ENCODE measurements at places on chromosomes 11 and 22.

GRCh38 chr11:122598971-122599370 is 56.6 kb upstream of the UBASH3B start:
- no peak for DNase-seq

DNA sequence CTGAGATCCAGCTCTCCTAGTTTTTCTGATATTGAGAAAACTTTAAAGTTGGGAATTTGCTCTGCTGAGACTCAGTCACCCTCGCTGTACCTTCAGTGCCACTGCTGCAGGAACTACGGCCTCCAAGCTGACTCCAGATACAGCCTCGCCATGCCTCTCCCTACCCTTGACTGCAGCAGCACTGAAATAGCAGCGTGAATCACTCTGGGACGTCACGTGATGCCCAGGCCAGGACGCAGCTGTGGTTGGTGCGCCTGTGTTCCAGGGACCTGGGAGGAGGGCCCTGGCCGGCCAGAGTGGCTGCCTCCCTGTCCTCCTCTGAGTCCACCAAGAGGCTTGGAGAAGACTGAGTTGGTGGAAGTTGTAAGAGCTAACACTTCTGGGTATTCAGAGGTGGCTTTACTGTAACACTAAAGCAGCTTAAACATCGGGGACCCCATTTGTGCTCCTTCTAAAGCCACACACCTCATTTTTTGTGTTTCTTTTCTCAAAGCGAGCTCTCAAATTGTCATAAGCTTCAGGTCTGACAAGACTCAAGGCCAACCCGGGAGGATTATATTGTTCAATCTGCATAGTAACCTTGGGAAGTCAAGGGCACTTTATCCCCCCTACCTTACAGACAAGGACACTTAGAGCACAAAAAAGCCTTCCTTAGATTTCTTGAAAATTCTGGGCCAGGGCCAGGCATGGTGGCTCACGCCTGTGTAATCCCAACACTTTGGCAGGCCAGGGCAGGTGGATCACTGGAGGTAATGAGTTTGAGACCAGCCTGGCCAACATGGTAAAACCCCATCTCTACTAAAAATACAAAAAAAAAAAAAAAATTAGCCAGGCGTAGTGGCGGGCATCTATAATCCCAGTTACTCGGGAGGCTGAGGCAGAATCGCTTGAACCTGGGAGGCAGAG is 4.2 kb upstream of the STIP1 start:
- DNase-seq: peak; percentile 54

GRCh38 chr22:38657045-38657909 is 839 bp downstream of the CBY1 start:
- DNase-seq: peak; percentile 55

DNA sequence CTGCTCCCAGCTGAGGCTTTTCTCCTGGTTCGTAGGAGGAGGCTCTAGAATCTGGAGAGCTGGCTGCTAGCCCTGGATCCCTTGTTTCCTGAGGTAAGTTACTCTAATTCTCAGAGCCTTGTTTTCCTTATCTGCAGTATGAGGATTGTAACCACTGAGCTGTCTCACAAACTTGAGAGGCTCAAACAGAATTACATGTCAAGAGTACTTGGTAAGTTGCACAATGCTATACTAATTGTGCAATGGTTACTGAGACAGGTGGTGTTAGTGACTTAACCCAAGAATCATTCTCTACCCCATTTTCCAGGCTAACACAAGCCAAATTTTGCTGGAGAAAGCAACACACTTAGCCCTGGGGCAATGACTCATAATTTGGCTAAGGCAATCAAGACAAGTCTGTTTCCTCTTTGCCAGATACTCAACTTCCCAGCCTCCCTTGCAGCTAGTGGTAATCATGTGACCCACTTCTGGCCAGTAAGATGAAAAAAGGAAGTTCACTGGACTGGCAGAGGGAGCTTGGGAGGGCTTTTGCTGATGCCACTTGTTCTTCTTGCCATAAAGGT is 348.0 kb downstream of the TENM4 start:
- DNase-seq: no peak

GRCh38 chr22:50027639-50028537 is 15.3 kb upstream of the IL17REL start:
- DNase-seq: no peak

GRCh38 chr11:45771566-45772448 is 33.1 kb upstream of the SLC35C1 start:
- DNase-seq: peak; percentile 88

GRCh38 chr11:113436672-113437252 is 38.4 kb downstream of the DRD2 start:
- no peak for DNase-seq

DNA sequence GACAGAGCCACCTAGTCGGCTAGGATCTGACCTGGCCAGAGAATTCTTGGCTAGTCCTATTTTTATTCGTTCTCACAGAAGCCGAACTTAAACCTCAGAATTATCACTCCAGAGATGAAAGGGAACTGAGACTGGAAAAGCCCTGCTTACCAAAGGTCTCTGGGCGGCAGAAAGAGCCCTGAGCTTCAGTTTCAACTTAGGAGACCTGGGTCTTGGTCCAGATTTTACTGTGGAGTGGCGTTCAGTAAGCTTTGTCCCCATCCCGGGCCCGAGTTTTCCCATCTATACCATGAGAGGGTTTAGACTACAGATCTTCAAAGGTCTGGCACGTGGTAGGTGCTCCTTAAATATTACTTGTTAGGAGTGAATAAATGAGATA is 516 bp downstream of the NEU3 start:
- no peak for DNase-seq

DNA sequence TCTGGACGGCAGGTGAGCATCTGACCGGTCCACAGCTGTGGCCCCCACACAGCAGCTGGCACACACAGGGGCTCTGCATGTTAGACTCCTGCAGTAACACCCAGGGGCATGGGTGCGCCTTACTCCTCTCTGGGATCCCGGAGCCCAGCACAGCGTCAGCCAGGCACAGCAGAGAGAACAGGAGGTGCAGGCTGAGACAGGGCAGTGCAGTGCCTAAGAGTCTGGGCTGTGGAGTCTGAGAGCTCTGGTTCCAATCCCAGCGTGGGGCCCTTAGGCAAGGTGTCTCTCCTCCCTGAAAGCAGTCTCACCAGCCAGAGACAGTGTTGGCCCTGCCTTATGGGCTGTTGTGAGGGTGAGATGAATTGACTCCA is 2.3 kb downstream of the NUDT8 start:
- no peak for DNase-seq

DNA sequence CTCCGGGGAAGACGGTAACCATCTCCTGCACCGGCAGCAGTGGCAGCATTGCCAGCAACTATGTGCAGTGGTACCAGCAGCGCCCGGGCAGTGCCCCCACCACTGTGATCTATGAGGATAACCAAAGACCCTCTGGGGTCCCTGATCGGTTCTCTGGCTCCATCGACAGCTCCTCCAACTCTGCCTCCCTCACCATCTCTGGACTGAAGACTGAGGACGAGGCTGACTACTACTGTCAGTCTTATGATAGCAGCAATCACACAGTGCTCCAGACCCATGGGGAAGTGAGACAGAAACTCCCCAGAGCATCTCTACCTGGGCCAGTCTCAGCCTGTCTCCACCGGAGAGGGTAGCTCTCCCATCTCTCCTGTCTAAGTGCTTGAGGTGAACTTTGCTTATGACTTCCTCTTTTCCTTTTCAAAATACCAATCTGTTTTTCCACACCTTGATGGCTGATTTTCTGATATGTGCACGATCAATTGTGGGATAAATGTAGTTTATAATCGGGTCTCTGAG is 48.5 kb upstream of the VPREB1 start:
- no peak for DNase-seq

DNA sequence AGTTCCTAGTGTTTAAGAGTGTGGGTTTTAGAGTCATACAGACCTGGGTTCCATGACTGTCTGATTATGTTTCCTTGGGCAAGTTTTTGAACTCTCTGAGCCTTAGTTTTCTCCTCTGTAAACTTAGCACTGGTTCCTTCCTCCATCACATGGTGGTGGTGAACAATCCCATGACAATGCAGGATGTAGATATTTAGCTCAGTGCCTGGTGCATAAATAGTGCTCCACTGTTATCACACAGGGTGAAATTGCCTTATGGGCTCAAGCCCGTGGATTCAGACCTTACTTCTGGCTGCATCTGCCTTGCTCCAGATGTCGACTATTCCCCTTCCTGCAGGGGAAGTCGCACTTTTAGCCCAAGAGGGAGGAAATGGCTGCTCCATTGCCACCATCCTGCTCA is 62.7 kb downstream of the LDLRAD3 start:
- DNase-seq: no peak

DNA sequence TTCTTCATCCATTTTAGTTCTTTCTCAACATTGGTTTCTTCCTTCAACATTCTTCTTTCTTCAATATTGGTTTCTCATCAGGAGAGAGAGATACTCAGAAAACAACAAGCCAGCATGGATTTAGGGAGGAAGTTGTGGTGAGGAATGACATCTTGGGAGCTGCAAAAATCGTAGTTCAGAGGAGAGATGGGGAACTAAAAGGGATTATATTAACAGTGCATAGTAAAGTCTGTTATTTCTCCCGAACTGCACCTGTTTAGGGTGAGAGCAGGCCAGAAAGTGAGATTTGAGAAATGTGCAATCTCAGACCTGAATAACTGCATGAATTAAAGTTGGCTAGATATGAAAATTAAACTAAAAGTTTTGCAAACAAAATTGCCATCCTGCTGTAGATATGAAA is 94.5 kb downstream of the CASP12 start:
- DNase-seq: no peak

- DNase-seq: no peak
Measured at GRCh38 chr11:43555816-43556611, 124.5 kb upstream of the HSD17B12 start.

DNA sequence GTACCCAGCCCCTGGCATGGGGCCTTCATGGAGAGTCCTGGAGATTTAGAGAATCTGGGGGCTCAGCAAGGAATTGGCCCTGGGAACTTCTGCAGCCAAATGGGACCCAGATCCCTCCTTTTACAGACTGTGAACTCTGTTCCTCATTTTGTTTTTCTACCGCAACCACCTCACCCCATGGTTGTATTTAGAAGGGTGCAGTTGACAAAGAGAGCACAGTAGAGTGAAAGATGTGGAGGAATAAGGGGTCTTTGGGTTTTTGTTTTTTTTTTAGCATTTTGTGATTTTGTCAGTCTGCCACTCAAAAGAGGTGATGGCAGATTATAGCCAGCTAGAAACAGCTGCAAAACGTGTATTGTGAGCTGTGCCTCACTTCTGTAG is 1.9 kb downstream of the ZNF74 start:
- no peak for DNase-seq

GRCh38 chr11:75558939-75559843 is 2.9 kb upstream of the SERPINH1 start:
- DNase-seq: no peak

DNA sequence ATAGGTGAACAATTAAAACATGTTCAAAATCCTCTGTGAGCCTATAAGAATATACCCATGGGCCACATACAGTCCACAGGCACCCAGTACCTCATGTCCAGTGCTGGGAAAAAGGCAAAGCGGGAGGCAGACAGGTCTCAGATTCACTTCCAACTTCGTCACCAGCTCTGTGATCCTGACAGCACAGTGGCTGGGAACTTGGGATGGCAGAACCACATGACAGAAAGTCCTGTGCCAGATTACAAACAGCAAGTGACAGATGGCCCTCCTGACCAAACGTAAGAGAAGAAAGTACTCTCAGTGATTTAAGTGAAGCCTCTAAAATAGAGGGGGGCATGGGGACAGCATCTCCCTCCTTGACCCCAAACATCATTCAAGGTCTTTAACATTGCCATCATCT is 5.8 kb downstream of the SLC1A2 start:
- DNase-seq: no peak

- no peak for DNase-seq
Measured at GRCh38 chr22:46602025-46602424, 18.2 kb upstream of the GRAMD4 start.

DNA sequence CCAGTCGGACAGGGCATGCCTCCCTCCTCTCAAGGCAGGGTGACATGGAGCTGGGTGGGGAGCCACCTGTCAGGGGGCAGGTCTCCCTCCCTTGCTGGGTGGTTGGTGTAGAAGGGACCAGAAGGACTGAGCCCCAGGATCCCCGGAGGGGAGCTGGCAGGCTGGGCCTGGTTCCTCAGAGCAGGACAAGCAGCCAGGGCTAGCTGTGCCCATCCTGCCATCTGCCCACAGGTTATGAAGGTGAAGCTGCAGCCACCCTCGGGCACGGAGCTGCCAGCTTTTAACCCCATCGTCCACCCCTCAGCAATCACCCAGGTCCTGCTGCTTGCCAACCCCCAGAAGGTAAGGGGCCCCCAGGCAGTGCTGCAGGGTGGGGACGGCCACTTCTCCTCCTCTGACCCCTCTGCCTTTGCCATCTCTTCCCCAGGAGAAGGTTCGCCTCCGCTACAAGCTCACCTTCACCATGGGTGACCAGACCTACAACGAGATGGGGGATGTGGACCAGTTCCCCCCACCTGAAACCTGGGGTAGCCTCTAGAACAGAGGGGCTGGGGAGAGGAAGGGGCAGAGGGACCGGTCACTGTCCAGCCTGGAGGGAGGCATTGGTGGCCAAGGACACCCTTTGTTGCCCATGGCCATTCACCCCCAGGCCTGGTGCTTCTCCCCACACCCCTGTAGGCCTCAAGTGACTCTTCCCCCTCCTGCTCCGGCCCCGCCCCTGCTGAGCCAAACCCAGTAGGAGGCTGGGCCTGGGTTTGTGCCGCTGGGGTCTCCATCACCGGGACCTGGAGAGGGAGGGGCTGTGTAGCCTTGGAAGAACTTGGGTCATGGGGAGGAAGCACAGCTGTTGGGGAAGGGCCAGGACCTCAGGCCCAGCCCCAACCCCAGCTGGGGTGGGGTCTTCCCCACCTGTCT is 7.0 kb upstream of the SH3BP1 start:
- DNase-seq: peak; percentile 62

DNA sequence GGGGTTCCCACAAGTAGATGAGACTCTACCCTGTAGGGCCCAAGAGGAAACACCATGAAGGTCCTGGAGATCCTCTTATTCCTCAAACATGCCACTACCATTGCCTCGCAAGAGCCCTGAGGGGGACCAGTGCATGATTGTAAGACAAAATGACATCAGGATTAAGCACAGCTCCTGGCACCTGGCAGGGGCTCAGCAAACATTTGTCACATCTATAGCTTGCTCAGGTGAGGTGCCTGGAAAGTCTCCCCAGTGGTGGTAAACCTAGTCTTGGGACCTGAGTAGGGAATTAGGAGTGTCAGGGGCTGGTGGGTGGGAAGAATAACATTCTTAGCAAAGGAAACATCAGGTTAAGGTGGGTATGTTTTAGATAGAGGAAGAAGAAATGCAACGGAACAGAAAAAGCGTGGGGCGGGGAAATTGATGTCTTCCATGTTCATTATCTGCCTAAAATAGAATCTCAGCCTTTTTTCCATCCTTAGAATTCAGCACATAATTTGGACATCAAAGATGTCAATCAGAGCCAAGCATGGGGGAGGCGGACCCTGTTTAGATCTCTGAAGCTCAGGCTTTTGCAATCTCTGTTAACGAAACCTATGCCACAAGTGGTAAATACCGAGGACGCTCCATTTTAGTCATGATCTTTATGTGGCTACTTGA is 924 bp downstream of the YPEL1 start:
- no peak for DNase-seq

DNA sequence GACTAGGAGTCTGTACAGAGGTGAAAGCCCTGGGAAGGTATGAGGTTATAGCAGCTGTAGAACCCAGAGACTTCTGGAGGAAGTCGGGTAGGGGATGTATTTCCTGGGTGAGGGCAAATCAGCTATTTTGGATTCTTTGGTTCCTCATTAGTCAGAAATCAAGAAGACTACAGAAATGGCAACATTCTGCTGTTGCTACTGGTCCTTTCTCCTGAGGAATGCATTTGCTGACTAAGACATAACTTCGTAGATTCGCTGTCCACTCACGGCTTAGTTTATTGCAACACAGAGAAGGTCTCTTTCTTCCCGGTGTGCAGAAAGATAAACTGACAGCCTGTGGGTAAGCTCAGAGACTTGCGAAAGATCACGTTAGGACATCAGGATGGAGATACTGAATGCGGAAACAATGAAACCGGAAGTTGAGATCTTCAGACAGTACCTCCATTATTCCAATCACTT is 25.3 kb upstream of the SESN3 start:
- DNase-seq: no peak

Data from activated naive CD8-positive, alpha-beta T cell treated with anti-CD3 and anti-CD28 coated beads, Interleukin-2, amount 10 ng/mL, durations not matched to agents 7 days and 5 days (primary cell).